GM12891 (cell line): ENCODE measurements at places on chromosomes 3 and 15.

- DNase-seq, result no peak
Measured at GRCh38 chr3:65883613-65884012, 155.1 kb downstream of the MAGI1 start.

- DNase-seq, result no peak
Measured at GRCh38 chr3:16079519-16079918, 95.0 kb upstream of the GALNT15 start.

GRCh38 chr3:153285194-153285641 is 123.2 kb downstream of the RAP2B start:
- DNase-seq, result no peak

GRCh38 chr15:96234109-96234892 is 96.2 kb upstream of the NR2F2 start:
- no peak for DNase-seq

DNA sequence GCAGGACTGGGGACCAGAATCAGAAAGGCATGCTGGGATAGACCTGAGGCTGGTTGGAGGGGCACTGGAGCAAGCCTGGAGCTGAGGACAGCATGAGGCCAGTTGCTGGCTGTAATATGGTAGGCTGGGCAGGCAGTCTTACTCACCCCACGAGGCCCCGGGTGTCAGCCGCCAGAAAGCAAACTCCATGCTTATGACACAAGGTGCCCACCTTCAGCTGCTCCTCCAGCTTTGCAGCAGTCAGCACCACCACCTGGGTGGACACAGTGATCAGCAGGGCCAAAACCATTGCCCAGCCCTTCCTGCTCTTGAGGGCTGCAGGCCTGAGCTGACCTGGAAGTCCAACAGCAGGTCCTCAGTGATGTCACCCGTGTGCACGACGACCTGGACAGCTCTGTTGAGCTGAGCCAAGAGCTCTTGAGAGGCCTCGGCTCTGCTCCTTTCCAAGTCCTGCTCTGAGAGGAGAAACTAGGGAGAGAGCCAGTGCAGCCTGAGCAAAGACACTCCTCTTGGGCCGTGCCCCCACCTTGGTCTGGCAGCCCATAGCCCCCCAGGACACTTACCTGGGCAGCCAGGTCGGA is 747 bp downstream of the UBA7 start:
- no peak for DNase-seq

DNA sequence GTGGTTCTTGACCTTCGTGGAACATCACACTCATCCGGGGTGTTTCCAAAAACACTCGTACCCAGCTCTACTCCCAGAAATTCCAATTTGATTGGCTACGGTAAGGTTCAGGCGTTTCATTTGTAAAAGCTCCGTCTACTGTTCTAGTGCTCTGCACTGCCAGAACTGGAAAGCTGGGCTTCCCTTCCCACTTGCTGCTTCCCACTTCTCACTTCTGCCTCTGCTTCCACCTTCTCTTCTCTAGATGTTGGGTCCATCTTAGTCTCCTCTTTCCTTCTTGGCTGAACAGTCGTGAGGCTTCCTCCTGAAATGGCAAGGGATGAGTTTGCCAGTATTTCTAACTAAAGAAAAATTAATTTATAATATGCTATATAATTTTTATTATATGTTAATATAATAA is 29.8 kb upstream of the RHCG start:
- no peak for DNase-seq

DNA sequence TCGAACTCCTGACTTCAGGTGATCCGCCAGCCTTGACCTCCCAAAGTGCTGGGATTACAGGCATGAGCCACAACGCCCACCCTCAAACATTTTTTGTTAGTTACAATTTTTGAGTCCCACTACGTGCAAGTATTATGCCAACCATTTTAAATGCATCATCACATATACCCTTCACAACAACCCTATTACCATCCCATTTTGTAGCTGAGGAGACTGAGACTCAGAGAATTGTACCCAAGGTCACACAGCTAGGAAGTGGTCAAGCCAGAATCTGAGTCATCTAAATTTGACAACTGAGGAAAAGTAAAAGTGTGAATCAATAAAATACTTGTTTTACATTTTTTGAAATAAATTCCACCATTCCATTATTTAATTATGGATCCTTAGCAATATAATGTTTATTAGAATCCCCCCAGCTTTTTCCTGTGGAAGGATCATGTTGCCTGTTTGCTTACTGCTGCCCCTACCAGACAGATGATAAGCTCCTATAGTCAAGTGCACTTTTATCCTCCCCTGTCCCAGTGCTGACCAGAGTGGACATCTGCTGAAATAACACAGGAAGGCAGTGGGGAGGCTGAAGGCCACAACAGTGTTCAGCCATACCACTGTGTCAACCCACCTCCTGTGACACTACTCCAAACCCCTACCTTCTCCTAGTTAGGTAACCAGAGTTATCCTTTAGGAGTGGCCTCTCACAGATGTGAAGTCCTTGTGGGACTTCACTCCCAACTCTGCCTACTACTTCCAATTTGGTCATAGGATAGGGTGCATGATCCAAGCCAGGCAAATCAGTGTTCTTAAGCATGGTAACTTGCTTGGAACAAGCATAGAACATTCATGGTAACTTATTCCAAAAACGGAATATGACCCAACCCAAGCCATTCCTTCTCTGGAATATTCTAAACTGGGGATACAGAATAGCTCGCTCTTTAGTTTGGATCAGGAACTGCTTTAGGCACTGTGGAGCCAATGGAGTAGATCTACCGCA is 28.1 kb downstream of the PRKAR2A start:
- no peak for DNase-seq

- DNase-seq, result no peak
Measured at GRCh38 chr3:74845081-74845480, 230.6 kb upstream of the CNTN3 start.

DNA sequence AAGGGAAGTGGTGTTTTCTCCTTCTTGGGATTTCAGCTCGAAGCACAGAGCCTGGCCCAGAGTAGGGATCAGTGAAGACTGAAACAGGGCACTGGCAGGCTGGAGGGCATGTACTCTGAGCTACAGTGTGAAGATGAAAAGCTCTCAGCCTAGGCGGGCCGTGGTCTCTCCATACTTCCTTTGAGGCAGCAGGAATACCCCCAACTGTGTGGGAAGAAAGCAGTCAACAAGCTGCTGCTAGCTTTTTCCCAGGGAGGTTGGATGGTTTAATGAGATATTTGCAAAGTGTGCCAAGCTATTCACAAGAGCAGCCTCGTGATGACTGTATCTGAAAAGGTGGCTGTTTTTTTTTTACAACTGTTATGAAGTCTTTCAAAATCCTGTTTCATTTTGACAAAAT is 47.2 kb downstream of the NMNAT3 start:
- no peak for DNase-seq

GRCh38 chr3:175432376-175433025 is 573.4 kb downstream of the NAALADL2 start:
- DNase-seq, result no peak

- DNase-seq, result no peak
Measured at GRCh38 chr15:79834495-79834894, 62.3 kb downstream of the MTHFS start.

DNA sequence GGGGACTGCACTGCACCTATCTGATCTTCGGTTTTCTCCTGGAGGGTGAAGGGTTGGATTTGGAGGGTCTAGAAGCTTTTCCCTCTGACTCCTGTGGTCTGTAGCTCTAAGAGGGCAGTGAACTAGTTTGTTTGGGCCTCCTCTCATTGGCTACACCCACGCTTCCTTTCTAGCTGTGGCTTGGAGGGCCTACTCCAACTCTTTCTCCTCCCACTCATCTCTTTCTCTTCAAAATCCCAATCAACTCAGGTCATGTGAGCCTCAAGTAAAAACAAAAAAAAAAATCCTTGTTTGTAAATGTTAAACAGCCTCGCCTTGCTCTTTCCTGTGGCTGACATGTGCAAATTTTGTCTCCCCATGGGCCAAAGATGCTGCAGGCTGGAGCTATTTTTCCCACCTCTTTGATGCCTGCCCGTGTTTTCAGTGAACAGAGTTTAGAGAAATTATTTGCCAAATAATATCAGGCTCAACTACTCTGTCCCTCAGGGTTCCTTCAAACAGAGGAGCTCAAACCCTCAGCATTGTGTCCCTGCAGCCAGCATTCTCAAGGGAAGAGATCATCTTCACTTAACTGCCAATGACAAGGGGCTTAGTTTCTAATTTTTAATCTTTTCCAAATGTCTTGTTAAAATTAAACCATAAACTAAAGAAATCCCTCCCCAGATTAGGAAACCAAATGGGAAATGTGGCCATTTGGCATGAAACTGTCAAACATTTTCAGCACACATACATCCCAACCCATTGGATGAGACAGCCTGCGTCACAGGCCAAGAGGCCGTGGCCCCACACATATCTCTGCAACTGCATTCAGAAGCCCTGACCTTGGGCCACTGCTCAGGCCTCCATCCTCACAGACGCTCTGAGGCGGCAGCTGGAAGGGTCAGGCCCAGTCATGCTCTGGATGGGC is 114.8 kb upstream of the THBS1 start:
- DNase-seq, result no peak

DNA sequence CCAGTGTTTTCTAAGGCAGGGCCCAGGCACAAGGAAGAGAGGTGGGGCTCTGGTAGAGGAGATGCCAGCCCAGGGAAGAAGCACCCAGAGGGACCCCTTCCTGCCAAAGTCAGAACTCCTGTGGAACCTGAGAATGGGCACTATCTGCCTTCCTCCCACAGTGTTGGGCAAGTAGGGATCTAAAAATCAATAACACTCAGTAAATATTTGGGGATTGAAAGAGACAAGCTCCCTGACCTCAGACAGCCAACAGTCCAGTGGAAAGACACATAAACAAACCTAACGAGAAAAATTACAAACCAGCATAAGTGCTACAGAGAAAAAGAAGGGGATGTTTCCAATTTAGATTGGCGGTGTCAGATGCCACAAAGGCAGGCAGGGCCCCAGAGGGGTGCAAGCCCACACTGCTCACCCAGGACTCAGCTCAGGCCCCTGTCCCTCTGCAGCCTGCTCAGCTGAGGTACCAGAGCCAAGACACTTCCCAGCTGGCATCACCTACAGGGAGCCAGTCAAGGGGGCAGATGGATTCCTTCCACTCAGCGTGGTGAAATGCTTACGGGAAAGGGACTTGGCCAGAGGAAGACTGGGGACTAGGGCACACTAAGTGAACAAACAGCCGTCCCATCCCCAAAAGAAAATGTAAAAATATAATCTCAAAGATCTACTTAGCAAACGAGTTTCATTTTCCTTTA is 15.9 kb downstream of the ADCY5 start:
- no peak for DNase-seq

- no peak for DNase-seq
Measured at GRCh38 chr3:156581954-156582353, 27.0 kb upstream of the SSR3 start.

GRCh38 chr3:94909726-94910125 is 846.9 kb downstream of the NSUN3 start:
- no peak for DNase-seq

DNA sequence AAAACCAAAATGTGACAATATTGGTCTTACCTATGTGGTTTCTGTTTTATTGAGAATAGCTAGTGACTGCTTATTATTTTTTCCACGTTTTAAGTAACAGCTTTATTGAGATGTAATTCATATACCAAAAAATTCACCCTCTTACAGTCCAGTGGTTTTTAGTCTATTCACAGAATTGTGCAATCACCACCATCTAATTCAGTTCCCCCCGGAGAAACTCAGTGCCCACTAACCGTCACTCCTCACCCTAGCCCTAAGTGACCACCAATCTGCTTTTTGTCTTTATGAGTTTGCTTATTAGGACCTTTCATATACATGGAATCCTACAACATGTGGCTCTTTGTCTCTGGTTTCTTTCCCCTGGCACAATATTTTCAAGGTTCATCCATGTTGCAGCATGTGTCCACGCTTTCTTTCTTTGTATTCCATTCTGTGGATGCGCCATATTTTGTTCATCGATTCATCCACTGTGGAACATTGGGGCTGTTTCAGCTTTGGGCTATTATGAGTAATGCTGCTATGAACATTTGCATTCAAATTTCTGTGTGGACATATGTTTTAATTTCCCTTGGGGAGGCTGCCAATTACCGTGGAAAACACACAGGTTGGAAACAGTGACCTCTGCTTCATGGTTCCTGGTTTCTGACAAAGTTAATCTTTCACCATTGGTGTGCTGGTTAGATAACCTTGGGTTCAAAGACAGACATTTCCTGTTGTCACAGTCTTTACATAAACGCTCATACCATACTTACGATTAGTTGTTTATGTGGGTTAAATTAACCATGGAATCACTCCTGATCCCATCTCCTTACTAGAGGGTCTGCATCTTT is 3.2 kb upstream of the BCL2L10 start:
- no peak for DNase-seq
